ENCODE measurements at places on chromosomes 1 and 21.

- no peak for DNase-seq
Measured at GRCh38 chr1:184574588-184574987, 180.1 kb downstream of the EDEM3 start.

DNA sequence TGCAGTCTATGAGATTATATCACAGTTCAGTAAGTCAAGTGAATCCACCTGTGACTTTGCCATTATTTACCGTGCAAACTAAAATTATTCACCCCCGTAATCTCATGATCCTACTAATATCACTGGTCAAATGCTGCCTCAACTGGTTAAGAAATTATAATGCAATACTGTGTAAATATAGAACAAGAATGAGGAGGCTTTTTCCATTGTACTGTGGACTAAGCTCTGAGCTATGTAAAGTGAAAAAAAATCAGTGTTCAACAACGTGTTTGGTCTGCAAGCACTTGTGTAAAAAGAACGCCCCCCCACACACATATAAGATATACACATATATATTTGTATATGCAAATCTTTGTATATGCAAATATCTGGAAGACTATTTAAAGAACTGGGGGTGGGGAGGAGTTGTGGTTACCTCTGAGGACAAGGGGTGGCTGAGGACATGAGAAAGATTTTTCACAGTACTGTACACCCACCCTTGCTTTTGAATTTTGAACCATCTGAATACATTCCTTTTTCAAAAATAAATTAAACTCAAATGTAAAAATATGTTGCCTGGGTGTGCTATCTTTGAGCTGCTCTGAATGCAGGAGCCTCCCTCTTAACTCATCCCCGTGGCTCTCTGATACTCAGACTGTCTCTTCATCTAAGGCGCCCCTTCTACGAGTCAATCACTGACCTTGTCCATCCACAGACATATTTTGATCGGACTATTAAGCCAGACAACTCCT is 57.0 kb downstream of the PTP4A2 start:
- no peak for DNase-seq

DNA sequence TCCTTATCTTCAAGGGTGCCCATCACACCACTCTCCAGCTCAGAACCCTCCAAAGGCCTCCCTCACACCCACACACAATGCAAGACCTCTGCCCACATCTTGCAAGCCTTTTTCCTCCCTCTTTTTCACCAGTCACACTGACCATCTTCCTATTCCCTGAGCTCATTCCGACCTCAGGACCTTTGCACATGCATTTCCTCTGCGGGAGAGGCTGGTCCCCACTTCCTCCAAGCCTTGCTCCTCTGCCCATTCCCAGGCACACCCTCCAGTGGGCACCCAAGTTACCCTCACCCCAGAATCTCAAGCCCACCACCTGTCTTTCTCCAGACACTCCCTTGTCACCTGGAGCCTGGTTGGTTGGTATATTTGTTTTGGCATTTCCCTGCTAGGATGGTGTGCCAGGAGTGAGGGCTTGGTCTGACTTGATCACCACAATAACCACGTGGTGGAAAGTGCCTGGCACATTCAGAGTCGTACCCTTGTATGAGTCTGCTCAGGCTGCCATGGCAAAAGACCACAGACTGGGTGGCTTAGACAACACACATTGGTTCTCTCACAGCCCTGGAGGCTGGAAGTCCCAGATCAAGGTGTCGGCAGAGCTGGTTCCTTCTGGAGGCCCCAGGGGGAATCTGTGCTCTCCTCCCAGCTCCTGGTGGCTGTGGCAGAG is 13.2 kb downstream of the MX2 start:
- DNase-seq = no peak

DNA sequence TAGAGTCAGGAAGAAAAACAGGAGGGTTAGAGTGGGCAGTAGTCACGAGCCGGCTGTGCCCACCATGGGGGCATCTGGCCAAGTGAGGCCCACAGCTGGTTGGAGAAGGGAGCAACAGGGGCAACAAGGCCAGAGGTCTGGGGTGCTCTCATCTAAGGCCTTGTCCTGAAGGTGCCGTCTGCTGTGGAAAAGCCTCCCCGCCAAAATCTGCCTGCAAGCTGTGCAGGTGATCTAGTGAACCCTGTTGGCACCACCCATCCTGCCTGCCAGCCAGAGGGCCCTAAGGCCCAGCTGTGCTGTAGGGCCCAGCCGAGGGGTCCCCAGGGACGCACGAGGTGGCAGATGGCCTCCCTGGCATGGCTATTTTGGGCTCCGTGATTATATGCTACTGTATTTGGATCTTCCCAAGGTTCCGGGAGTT is 51.3 kb downstream of the LGR6 start:
- no peak for DNase-seq

All from tibial nerve (tissue), 4 donors.